Activated naive CD8-positive, alpha-beta T cell treated with anti-CD3 and anti-CD28 coated beads, Interleukin-2, amount 10 ng/mL, durations not matched to agents 7 days and 5 days (primary cell): ENCODE measurements at places on chromosomes 7 and 10. TPM values are rescaled to one million over a fixed set of nuclear protein-coding genes. Genes with fewer than 3 reads are reported as not detected.

The GPNMB gene
- 25.3 TPM for total RNA-seq

The C10orf67 gene
- not detected for total RNA-seq

The TACC2 gene
- not detected for total RNA-seq

The BLNK gene
- 0.44 TPM for total RNA-seq

The SFTPD gene
- not detected for total RNA-seq

The DNAH11 gene
- 0.43 TPM for total RNA-seq

The GRM3 gene
- total RNA-seq, result not detected

The CAMK2B gene
- not detected for total RNA-seq

The CASP7 gene
- 32.6 TPM for total RNA-seq

The NRCAM gene
- total RNA-seq, result 0.99 TPM

The LIPK gene
- total RNA-seq, result not detected

The TAF6 gene
- 63.7 TPM for total RNA-seq

The HOXA13 gene
- total RNA-seq, result not detected

The CLRN3 gene
- total RNA-seq, result not detected

The SEMA4G gene
- 0.54 TPM for total RNA-seq

The CCZ1 gene
- total RNA-seq, result 74.2 TPM

The GRM8 gene
- not detected for total RNA-seq

The EN2 gene
- not detected for total RNA-seq

The RPEL1 gene
- not detected for total RNA-seq

The ZNF503 gene
- total RNA-seq, result 0.42 TPM

The MALRD1 gene
- total RNA-seq, result not detected

The PRKAR2B gene
- 1.6 TPM for total RNA-seq

The TET1 gene
- 4.1 TPM for total RNA-seq

The TMEM184A gene
- not detected for total RNA-seq

The TRIP6 gene
- 25.6 TPM for total RNA-seq

The TRRAP gene
- total RNA-seq, result 57.4 TPM

The HSPA12A gene
- total RNA-seq, result 0.09 TPM

The FRAT1 gene
- 11.7 TPM for total RNA-seq

The DRGX gene
- total RNA-seq, result not detected

The KRIT1 gene
- 46.4 TPM for total RNA-seq
